ENCODE measurements at places on chromosomes 2 and 18.

GRCh38 chr18:59453468-59453961 is 94.5 kb upstream of the LMAN1 start:
- DNase-seq, result no peak

DNA sequence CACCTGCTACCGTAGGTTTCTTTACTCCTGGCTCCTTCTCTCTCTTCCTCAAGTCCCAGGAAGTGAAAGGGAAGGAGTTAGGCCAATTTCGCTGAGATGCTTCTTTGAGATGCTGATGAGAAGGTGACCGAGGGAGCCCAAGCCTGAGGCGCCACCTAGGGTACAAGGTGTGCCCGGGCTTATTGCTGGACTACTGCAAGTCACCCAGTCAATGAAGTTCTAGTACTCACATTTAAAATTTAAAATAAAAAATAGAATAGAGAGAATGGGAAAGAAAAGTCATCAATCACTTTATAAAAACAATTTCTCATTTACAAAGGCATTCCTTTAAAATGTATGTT is 45.3 kb downstream of the ACAA2 start:
- DNase-seq, result peak; percentile 70

GRCh38 chr2:168998609-168999211 is 32.4 kb downstream of the ABCB11 start:
- DNase-seq, result no peak

GRCh38 chr2:125516496-125517109 is 1139.4 kb upstream of the GYPC start:
- no peak for DNase-seq

GRCh38 chr2:108414945-108415344 is 34.1 kb upstream of the GCC2 start:
- DNase-seq, result no peak

Measured in fibroblast of skin of abdomen (primary cell).